ENCODE measurements at places on chromosomes 7 and 10.
A peak's percentile ranks its signal among the peaks of the same experiment; 100 is the strongest.

GRCh38 chr10:71878327-71879034, 27.4 kb upstream of the PSAP start:
- no peak for DNase-seq

DNA sequence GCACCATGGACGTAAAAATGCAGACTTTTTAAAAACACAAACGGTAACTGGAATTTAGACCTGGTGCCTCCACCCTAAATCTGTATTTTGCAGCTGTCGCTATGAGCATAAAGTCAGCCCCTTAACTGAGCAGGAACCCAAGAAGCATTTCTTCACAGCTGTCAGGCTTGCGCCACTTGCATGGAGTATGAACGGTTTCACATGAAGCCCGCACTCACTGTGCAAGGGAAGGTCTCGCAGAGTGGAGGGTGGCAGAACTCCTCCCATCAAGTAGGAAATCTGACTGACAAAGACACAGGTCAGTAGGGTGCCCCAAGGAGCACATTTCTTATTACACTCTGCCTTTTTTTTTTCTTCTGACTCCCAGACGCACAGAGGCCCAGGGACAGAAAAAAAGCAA, 58.5 kb downstream of the ELMO1 start:
- no peak for DNase-seq

DNA sequence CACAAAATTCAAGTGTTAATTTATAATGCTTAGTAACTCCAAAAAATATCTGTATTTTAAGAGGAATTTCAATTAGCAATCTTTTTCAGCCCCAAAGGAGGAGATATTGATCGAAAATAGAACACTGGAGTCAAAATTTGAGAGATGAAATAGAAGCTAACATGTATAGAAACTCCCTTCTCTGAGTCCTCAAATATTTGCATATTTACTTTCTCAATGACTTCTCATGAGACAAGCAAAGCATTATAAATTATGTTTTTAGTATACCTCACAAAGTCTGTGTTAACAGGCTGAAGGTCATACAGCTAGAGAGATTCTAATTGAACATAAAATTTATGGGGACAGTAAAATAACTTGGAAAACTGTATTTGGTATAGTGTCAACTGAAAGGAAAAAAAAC, 260.5 kb downstream of the GPAM start:
- DNase-seq, result no peak

DNA sequence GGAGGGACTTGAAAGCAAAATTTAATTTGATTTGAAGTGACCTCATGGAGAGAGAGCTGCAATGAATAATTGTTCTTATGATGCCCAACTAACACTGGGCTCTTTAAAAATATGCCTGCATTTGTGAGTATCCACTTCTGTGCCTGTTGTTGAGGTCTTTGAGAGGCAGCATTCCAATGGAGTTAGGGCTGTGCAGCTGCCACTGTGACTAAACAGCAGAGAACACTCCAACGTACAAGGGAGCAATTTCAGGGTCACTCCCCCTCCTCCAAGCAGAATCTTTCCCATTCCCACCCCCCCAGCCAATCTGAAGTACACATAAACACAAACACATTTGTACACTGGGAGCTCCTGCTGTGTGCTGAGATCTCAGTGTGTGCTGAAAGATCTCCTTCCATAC, 28.0 kb upstream of the GSAP start:
- DNase-seq, result no peak

DNA sequence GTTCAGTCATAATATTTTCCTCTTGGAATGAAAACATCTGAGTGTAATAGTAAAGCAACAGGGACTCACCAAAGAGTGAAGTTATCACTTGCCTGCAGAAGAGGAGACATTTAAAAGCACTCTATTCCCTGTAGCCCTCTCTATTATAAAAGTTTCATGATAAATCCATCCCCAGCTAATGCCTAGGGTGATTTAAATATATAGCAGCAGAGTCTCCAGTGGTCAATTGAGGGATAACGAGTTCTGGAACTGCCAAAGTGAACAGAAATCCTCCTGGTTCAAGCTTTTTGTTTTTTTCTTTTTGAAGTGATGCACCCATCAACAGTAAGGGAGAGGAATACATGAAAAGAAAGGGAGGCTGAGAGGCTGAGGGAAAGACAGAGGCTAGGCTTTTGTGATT, 87.3 kb downstream of the EVX1 start:
- no peak for DNase-seq

- DNase-seq, result no peak
These were observed 7.7 kb downstream of the DGKB start for GRCh38 chr7:14894826-14895225.

DNA sequence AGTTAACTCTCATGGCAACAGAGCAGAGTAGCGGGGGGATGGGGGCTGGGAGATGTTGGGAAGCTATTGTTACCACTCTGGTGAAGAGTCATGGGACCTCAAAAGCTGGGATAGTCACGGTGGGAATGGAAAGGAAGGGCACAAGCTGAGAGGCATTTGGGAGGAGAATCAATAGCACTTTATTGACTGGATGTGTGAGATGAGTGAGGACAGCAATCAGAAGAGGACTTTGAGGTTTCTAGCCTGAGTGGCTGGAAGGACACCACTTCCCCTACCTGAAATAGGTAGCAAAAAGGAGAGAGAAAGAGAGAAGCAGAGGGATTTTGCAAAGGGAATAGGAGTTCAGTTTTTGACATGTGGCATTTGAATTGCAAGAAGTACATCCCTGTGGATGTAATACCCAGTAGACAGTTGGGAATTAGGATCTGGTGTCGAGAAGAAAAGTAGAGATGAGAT, 27.2 kb downstream of the SCD start:
- DNase-seq, result no peak

DNA sequence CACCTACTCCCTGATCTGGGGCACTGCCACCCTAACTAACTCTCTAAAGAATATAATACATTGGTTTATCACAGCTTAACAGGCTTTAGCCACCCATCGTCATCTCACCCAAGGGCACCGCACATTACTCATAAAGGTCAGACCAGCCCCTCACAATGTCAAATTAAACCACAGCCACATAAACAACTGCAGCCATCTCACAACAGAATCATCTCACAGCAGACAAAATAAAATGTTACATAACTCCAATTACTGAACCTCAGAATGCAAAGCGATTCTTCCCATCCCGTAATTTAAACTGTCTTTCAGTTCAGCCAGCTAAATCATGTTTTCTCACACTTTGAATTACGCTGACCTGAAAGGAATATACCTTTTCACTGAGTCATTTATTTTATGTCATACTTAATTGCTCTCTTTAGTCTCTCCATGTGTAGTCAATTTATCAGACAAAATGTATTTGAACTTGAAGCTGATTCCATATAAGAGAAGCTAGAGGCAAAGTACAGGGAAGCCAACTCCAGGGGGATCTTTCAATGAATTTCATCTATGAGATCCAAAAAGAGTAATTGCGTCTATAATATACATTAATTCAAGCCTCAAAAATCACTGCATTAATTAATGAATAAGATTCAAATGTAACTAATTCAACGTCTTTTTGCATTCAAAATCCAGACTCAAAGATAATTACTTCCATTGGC, 96.9 kb upstream of the NEBL start:
- DNase-seq, result no peak

DNA sequence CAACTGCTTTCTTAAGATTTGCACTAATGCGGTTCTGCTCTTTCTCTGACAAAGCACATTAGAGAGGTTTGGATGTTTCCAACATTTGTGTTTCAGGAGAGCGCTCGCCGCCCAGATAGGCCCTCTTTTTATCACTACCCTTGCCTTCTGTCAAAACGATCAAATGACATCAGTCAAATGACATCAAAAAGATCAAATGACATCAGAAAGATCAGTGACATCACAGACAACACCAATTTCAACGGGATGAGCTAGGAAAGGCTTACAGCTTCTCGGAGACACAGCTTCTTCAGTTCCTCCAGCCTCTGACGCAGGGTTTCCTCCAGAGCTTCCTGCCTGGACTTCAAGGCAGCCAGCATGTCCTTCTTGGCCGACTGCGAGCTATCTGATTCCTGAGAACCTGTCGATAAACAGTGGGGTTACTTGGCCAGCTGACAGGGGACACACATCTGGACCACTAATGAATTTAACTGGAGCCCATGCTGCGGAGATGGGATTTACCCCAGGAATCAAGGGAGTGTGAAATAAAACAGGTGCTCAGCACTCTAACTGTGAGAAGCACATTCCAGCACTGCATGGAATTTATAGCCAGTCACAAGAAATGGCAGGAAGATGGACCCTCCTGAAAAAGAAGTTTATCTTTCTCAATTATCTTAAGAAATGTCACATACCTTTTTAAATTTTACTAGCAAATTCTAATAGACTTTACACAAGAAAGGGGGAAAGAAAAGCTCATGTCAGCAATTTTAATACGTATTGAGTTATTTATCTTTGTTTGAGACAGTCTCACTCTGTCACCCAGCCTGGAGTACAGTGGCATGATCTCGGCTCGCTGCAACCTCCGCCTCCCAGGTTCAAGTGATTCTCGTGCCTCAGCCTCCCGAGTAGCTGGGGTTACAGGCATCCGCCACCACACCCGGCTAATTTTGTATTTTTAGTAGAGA, 88.2 kb downstream of the PRPF18 start:
- no peak for DNase-seq

GRCh38 chr7:79464051-79464450, 10.6 kb upstream of the MAGI2 start:
- no peak for DNase-seq

DNA sequence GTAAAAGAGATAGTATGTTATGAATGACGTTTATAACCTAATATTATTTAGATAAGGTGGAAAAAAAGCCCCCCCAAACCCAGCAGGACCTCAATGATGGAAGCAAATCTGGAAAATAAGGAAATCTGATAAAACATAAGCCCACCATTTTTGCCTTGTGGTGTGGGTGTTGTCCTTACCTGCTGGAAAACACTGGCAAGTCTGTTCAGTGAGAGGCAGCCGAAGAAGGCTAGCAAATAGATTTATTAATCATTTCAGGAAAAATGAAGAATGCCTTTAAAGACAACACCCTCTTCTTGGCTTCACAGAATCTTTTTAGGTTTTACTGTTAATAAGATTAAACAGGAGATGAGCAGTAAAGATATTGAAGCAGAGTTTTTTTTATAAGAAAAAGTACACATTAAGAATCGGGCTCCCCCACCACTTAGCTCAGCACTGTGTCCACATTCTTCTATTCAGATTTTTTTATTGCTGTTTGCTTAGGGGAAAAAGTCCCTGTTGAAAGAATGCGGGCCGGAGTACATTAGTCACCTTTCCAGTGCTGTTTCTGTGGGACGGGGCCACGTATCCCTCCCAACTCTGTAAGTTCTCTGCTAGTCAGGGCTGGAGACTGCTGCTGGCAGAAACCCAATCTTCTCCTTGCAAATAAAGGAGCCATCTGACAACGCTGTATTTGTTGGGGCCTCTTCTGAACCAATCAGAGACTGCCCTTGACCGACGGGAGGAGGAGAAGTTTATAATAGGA, 104.1 kb downstream of the EVX1 start:
- no peak for DNase-seq

- no peak for DNase-seq
These were observed 69.1 kb upstream of the MXI1 start for GRCh38 chr10:110138197-110138812.

DNA sequence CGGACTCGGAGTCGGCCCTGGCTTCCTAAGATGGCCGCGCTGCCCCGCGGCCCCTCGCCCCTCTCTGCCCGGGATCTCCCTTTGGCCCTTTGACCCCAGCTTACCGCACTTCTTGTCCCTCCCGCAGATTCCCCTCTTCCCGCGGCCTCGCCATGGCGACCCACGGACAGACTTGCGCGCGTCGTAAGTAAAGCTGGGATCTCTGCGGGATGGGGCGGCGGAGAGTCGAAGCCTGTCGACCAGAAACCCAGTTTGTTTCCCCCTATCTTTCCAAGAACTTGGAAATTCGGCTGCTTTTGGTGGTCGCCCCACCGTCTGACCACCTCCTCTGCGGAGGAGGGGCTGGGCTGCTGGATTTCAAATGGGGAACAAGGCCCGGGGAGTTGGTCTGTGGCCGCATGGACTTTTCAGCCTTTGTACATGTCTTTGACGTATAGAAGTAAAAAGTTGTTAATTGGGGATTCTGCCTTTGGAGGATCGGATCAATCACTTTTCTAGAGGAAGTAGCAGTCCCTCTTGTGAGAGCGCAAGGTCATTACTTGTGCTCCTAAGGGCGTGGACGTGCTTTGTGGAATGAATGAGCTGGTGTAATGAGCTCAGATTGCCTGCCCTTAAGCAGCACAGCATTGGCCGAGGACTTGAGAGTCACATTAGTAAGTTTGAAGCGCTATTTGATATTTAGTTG, 553 bp downstream of the VDAC2 start:
- no peak for DNase-seq

DNA sequence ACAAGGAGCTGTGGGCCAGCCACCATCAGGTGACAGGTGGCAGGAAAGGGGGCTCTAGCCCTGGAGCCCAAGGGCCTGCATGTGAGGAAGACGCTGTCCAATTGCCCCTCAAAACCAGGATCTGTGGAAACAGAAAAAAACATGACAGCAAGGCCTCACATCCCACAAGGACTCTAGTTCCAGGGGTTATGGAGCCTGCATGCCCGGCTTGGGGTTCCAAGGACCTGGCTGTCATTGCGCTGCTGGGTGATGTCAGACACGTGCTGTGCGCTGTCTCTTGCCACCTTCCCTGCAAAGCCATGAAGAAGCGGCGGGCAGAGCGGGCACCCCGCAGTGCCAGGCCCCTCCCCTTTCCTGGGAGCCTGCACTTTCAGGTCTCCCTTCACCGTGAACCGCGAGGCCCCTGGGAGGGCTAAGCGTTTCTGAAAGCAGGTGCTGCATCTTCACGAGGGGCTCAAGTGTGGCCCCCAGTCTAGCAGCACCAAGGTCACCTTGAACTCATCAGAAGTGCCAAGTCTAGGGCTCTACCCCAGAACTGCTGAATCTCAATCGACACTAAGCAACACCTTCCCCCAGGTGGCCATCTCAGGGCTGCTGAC, 15.1 kb upstream of the CRYGN start:
- DNase-seq, result peak; percentile 14

- no peak for DNase-seq
These were observed 96.9 kb downstream of the EVX1 start for GRCh38 chr7:27339478-27339877.

DNA sequence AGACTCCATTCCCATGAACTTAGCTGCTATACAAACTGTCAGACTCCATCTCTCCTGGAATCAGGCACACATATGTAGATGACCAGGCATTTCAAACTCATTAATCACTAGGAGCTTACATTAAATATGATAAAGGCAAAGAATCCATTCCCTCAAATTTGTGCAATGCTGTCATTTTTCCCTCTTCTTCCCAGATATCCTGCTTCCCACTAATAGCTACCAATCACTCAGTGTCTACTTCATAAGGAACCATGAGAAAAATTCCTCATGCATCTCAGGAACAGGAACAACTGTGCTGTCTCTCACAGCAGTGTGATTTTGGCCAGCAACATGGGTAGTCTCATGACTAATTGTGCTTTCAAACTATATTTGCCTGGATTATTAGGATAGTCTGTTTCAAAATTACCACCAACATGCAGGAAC, 133.9 kb downstream of the DKK1 start:
- no peak for DNase-seq

GRCh38 chr7:2608921-2609411, 22.8 kb upstream of the TTYH3 start:
- DNase-seq, result no peak

GRCh38 chr7:6563936-6564770, 12.9 kb upstream of the GRID2IP start:
- no peak for DNase-seq
